ENCODE measurements at places on chromosomes 3 and 15.

GRCh38 chr3:60056404-60056803 lies 1006.6 kb upstream of the CFAP20DC start:
- DNase-seq = no peak

GRCh38 chr3:64863226-64864212 lies 175.7 kb upstream of the ADAMTS9 start:
- no peak for DNase-seq

GRCh38 chr15:63420333-63420747 lies 38.7 kb upstream of the CA12 start:
- no peak for DNase-seq

GRCh38 chr3:183359036-183359435 lies 69.4 kb downstream of the MCF2L2 start:
- DNase-seq = no peak

- no peak for DNase-seq
Measured at GRCh38 chr3:126527006-126527405, 3.1 kb downstream of the CHST13 start.

DNA sequence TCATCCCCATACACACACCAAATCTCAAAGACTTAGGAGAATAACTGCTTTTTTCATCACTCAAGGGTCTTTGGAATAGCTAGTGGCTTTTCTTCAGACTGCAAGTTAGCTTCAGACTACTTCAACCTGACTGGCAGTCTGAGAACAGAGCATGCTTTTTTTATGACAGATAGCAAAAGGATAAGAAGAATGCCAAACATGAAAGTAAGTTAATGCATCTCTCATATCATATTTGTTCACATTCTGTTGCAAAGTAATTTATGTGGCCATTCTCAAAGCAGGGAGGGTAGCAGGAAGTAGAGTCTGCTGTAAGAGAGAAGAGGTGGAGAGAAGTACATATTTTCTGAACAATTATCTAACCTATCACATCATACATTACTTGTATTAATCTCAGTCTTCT lies 544.4 kb downstream of the ZPLD1 start:
- DNase-seq = no peak
